Activated CD4-positive, alpha-beta memory T cell treated with anti-CD3 and anti-CD28 coated beads, Interleukin-2, amount 10 ng/mL, durations not matched to agents 7 days and 5 days (primary cell): ENCODE measurements at places on chromosomes 3 and 15.

DNA sequence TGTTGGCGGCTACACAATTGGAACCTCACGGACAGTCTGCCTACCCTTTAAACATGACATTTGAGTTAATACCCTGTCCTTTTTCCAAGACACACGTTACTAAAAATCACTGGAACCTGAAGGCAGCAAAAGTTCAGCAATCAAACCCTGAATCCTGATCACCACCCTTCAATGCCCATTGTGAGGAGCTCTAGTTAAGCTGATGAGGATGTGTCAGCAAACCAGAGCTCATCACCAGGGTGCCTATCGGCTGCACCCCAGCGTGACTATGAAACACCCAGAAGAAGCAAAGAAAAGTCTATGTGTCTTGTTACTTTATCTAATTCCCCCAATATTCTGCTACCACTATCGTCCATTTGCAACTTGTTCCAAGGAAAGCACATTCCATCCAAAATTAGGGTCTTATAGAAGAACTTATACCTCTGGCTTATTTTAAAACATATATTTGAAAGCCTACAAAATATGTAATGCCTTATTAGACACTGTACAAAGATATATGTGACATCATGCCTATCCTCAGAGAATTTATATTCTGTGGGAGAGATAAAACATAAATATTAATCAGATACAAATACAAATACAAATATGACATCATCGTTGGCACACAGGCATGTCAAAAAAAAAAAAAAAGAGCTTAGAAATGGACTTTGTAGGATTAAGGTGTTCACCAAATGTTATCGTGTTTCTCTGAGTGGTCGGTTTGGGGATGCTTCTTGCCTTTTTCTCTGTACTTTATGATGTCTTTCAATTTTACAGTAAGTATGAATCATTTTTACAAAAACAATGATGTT is 219.7 kb upstream of the SETMAR start:
- H3K27me3 ChIP-seq: no peaks in the 10 kb centered on the region
- no peaks in the 10 kb centered on the region for H3K4me1 ChIP-seq
- H3K27ac ChIP-seq: no peak overlapping the region
- H3K36me3 ChIP-seq: no peaks in the 10 kb centered on the region
- no peak overlapping the region for H3K4me3 ChIP-seq

- H3K27ac ChIP-seq: no peak overlapping the region
- H3K4me3 ChIP-seq: no peak overlapping the region
- DNase-seq: peak; percentile 22
- peaks cover 12% of the 10 kb centered on the region for H3K27me3 ChIP-seq
Observed at GRCh38 chr3:171829841-171830517, 13.2 kb upstream of the TMEM212 start.

DNA sequence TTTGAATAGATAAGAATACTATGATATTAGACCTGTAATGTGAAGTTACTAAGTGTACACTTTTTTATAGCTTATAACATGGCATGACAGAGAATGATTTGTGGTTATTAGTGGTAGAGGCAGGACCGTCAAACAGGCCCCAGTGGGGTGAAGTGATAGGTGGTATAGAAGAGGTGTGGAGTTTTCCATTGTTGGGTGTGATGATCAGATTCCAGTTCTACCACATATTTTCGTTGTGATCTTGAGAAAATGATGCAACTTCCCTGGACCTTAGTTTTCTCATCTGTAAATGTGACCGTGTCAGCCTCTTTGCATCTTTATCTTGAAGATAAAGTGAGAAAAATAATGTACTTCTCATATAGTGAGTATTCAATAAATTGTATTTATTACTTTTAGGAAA is 30.3 kb upstream of the UTS2B start:
- H3K4me1 ChIP-seq: peaks cover 13% of the 10 kb centered on the region
- DNase-seq: no peak
- no peak overlapping the region for H3K4me3 ChIP-seq
- H3K36me3 ChIP-seq: peaks cover 6% of the 10 kb centered on the region
- H3K27ac ChIP-seq: no peak overlapping the region
- H3K27me3 ChIP-seq: no peaks in the 10 kb centered on the region

DNA sequence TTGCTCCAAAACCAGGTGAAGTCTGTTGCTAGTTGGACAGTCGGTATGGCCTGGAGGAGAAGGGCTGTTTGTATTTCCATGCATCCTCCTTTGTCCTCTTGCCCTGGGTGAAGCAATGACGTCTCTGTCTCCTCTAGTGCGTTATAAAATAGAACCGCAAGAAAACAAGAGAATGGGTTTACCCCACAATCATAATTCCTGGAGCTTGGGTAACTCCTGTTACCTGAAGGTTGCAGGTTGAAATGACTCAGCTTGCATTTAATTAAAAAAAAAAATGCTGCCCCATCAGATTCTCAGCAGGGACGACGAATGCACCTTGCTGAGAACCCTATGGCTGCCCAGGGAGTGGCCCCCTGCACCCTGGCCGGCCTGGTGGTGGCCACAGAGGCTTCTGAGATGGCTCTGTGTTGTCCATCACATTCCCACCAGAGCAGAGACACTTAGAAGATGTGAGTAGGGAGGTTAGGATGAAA is 228.2 kb upstream of the BHLHE40 start:
- H3K27me3 ChIP-seq: no peaks in the 10 kb centered on the region
- peak overlapping the region; percentile 69 for H3K27ac ChIP-seq
- peaks cover 61% of the 10 kb centered on the region for H3K4me1 ChIP-seq
- DNase-seq: no peak

- H3K27ac ChIP-seq: no peak overlapping the region
- no peaks in the 10 kb centered on the region for H3K36me3 ChIP-seq
- no peak overlapping the region for H3K4me3 ChIP-seq
- peaks cover 5% of the 10 kb centered on the region for H3K27me3 ChIP-seq
- no peak for DNase-seq
Observed at GRCh38 chr3:134228035-134228434, 22.6 kb downstream of the RYK start.

DNA sequence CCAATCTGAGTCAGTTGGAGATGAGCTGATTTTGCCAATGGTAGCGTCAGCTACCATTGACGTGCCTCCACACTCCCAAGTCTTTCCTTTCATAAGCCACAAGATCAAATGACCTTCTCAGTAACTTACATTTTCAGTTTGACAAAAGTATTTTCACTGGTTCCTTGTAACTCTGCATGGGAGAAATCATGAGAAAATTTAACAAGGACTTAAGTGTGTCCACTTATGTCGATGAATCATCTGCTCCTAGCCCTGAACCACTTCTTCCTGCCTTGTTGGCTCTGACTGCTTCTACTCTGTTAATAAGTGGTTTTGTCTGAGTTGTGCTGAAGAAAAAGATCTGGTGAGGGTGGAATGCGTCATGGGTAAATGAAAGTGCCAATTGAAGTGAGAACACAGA is 101.2 kb downstream of the NFKBIZ start:
- peaks cover 15% of the 10 kb centered on the region for H3K27me3 ChIP-seq
- H3K27ac ChIP-seq: no peak overlapping the region
- no peak overlapping the region for H3K4me3 ChIP-seq
- H3K36me3 ChIP-seq: peaks cover 12% of the 10 kb centered on the region
- H3K4me1 ChIP-seq: peaks cover 11% of the 10 kb centered on the region

DNA sequence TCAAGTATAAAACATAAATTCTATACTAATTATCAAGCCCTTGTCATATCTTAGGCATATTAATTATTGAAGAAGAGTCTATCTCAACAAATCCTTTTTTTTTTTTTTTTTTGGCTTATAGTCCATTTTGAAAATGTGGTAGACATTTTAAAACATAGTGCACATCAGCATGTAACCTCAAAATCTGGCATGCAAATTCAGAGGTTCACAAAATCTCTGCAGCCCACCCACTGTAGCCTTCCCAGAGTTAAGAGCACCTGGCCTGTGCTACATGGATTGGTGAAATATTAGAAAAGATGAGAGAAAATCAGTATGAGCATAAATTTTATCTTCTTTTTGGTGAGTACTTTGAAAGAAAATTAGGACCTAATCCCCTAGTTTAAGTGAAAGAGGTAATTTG is 84.8 kb downstream of the MBNL1 start:
- no peak for DNase-seq
- peaks cover 42% of the 10 kb centered on the region for H3K36me3 ChIP-seq
- no peaks in the 10 kb centered on the region for H3K27me3 ChIP-seq
- peaks cover 50% of the 10 kb centered on the region for H3K4me1 ChIP-seq

DNA sequence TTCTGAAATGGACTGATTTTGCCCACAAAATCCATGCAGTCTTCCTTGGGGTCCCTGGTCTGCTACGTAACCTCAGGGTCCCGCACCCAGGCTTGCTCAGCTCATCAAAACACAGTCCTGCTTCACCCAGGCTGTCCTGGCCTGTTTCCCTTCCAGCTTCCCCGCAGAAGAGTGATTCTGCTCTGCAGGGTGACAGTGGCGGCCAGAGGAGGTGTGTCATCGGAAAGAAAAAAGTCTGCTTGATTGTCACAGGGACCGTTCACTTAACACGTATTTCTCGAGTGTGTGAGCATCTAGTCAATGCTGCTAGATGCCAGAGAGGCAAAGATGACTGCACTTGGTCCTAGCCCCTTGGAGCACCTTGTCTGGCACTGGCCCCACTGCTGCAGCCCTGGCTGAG is 50.1 kb upstream of the ABHD2 start:
- H3K4me3 ChIP-seq: no peak overlapping the region
- DNase-seq: no peak
- H3K27ac ChIP-seq: no peak overlapping the region
- H3K27me3 ChIP-seq: peaks cover 39% of the 10 kb centered on the region
- H3K4me1 ChIP-seq: no peaks in the 10 kb centered on the region

- H3K4me1 ChIP-seq: peaks cover 24% of the 10 kb centered on the region
- H3K27ac ChIP-seq: no peak overlapping the region
- H3K4me3 ChIP-seq: no peak overlapping the region
- DNase-seq: no peak
- no peaks in the 10 kb centered on the region for H3K36me3 ChIP-seq
- H3K27me3 ChIP-seq: peaks cover 9% of the 10 kb centered on the region
Observed at GRCh38 chr3:127480196-127480954, 110.2 kb downstream of the TPRA1 start.

DNA sequence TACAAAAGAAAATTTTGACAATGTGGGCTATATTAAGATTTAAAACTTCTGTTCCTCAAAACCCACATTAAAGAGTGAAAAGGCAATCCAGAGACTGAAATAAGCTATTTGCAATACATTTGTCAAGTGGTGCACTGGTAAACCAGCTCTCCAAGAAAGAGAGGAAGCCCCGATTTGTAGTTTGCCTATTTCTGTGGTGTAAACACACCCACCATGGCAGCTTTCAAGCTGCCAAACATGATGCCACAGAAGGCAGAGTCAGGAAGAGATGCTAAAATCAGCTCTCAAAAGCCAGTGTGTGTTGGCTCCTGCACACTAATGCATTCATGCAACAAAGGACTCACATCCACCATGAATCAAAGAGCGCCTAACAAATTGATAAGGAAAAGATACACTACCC is 17.5 kb downstream of the RFTN1 start:
- H3K27me3 ChIP-seq: no peaks in the 10 kb centered on the region
- H3K4me1 ChIP-seq: peaks cover 43% of the 10 kb centered on the region
- H3K27ac ChIP-seq: peak overlapping the region; percentile 47
- H3K36me3 ChIP-seq: peaks cover 48% of the 10 kb centered on the region
- H3K4me3 ChIP-seq: no peak overlapping the region

DNA sequence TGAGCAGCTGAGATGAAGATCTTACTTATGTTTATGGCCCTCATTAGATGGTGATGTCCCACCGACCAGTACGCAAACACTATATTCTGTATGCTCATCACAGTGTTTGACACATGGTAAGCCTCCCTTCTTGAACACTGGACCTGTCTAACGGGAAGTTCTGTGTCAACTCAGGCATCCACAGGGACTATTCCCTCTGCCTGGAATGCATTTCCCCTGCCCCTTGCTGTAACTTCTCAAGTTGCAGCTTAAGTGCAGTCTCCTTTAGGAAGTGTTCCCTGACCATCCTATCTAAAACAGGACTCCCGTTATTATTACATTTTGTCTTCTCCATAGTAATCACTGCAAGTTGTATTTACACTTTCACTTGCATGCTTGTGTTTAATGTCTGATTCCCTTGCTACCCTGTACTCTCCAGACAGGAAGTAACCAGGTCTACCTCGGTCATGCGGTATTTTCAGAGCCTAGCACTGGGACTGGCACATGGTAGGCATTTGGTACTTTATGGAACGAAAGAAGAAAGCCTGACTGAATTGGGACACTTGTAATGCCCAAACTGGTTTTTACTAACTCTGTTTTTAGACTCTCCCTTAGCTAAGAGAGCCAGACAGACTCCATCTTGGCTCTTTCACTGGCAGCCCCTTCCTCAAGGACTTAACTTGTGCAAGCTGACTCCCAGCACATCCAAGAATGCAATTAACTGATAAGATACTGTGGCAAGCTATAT is 8.7 kb downstream of the DET1 start:
- no peaks in the 10 kb centered on the region for H3K27me3 ChIP-seq
- no peaks in the 10 kb centered on the region for H3K36me3 ChIP-seq
- DNase-seq: no peak
- no peak overlapping the region for H3K27ac ChIP-seq
- peaks cover 2% of the 10 kb centered on the region for H3K4me1 ChIP-seq
- no peak overlapping the region for H3K4me3 ChIP-seq

DNA sequence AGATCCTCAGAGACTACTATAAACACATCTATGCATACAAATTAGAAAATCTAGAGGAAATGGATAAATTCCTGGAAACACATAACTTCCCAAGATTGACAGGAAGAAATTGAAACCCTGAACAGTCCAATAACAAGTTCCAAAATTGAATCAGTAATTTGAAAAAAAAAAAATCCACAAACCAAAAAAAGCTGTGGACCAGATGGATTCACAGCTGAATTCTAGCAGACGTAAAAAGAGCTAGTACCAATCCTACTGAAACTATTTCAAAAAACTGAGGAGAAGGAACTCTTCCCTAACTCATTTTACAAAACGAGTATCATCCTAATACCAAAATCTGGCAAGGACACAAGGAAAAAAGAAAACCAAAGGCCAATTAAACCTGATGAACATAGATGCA is 77.0 kb upstream of the FXR1 start:
- no peaks in the 10 kb centered on the region for H3K4me1 ChIP-seq
- no peak overlapping the region for H3K27ac ChIP-seq
- H3K36me3 ChIP-seq: no peaks in the 10 kb centered on the region

DNA sequence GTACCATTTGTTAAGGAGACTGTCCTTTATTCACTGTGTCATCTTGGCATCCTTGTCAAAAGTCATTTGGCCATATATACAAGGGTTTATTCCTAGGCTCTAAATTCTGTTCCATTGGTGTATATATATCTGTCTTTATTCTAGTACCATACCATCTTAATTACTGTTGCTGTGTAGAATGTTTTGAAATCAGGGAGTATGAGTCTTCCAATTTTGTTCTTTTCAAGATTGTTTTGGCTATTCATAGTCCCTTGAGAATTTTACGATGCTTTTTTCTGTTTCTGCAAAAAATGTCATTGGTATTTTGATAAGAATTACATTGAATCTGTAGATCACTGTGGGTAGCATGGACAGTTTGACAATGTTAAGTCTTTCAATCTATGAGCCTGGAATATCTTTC is 28.7 kb downstream of the PFN2 start:
- H3K36me3 ChIP-seq: peaks cover 28% of the 10 kb centered on the region
- peaks cover 5% of the 10 kb centered on the region for H3K4me1 ChIP-seq
- no peak overlapping the region for H3K4me3 ChIP-seq
- DNase-seq: no peak
- H3K27me3 ChIP-seq: no peaks in the 10 kb centered on the region
- no peak overlapping the region for H3K27ac ChIP-seq

- H3K4me3 ChIP-seq: peak overlapping the region; percentile 71
- H3K36me3 ChIP-seq: peaks cover 27% of the 10 kb centered on the region
- H3K27ac ChIP-seq: peak overlapping the region; percentile 98
- H3K27me3 ChIP-seq: peaks cover 1% of the 10 kb centered on the region
- H3K4me1 ChIP-seq: peaks cover 41% of the 10 kb centered on the region
Observed at GRCh38 chr3:133572158-133573053, 1.1 kb upstream of the CDV3 start.

GRCh38 chr15:66132251-66132816 is 121.2 kb downstream of the MEGF11 start:
- no peaks in the 10 kb centered on the region for H3K36me3 ChIP-seq
- H3K27ac ChIP-seq: no peak overlapping the region
- H3K4me3 ChIP-seq: no peak overlapping the region
- H3K27me3 ChIP-seq: peaks cover 6% of the 10 kb centered on the region
- peaks cover 10% of the 10 kb centered on the region for H3K4me1 ChIP-seq
